Activated CD8-positive, alpha-beta T cell treated with anti-CD3 and anti-CD28 coated beads, Interleukin-2, amount 10 ng/mL, durations not matched to agents 7 days and 5 days (primary cell): ENCODE measurements at places on chromosomes 2 and 18.

GRCh38 chr2:28365158-28365557 lies 27.5 kb upstream of the FOSL2 start:
- DNase-seq: no peak

DNA sequence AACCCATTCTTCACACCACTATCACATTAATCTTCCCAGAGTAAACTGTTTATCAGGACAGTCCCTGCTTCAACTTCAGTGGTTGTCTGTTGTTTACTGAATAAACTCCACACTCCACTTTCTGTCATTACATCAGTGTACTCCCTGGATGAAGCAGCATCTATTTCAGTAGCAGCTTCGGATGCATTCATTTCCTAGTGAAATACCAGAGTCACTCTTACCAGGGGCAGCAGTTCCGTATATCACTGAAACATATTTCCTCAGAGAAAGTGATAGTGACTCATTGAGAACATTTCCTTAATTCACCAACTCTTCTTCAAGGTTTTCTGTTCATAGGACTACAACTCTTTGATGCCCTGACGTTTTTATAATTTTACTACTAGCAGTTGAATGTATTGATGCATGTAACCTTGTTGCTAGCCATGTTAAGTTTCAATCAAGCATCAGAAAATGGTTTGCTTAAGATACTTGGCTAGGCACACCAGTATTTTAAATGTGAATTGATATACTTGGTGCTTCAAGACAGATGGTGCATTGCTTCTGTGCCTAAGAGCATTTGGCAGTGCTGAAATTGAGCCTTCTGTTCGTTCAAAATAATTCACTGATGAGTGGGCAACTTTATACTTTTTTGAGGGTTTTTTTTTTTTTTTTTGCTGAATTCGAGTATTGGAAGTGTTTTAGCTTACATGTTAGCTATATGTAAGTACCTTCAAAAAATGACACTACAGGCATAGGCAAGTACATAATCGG lies 92.3 kb downstream of the UBE2E3 start:
- DNase-seq: no peak

GRCh38 chr2:159075727-159076126 lies 107.3 kb downstream of the TANC1 start:
- no peak for DNase-seq

- no peak for DNase-seq
Observed at GRCh38 chr2:8594731-8595427, 87.0 kb upstream of the ID2 start.

DNA sequence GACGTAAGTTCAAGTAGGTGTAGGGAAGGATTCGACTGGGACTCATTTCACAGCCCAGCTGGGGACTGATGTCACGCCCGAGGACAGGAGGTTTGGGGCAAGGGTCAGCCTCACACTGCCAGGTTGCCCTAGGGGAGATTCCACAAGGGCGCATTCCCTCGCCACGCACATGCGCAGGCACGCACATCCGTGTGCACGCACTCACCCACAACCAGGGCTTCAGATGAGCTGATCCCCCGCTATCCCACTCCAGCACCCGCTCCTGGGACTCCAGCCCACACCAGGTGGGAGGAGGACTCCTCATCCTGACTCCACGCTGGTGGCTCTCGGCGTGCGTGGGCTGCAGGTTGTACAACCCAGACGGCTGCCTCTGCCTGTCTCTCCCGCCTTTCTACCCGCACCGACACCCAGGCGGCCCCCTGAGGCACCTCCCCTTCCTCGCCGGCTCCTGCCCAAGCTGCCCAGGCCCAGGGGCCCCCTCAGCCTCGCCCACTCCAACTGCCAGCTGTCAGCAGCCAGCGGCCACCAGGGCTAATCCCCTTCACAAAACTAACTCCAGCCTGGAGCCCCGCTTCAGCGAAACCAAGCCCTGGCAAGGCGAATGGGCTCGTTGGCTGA lies 47.8 kb upstream of the FOSL2 start:
- no peak for DNase-seq

DNA sequence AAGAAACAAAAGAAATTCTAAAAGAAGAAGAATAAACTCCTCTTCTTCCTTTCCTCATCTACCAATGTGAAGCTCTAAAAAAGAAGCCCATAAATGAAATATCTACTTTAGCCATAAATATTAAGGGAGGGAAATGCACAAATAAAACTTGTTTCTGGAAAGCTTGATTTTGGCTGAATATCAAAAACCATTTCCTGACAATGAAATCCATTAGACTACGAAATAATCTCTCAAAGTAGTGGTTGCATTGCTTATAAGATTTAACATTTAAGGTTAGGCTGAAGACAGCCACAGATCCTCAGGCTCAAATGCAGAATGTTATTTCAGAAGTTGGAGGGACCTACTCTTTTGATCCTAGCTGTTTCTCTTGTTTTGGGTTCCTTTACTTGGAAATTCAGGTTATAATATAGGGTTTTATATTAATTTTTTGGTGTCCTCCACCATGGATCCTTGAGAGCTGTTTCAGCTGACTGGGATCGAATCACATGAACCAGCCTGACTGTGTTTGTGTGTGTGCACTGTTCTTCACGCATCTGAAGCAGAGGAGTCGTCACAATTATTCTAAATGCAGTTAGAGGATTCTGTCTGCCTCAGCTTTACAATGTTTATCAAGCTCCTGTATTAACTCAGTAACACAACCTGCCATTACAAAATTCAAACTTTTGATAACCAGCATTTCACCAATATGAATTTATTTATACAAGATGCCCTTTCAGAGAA lies 474.8 kb downstream of the ARHGAP15 start:
- no peak for DNase-seq

- DNase-seq: no peak
Observed at GRCh38 chr2:158088093-158088492, 13.6 kb upstream of the UPP2 start.

DNA sequence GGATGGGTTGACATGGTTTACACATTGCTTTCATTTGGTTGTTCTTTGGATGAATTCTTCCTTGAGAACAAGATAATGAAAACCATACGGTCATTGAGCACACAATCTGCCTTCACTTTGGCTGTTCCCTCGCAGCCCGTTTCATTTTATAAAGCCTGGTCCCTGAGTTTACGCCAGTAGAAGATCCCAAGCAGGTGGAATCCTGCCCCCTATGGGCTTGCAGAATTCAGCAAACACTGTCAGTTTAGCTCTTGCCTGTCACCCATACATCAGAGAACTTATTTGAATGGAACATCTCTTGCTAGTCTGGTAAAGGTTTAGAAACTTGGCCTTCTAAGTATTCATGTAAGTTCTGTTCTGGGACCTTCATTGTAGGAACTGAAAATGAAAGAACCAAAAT lies 666.4 kb upstream of the ZEB2 start:
- no peak for DNase-seq

DNA sequence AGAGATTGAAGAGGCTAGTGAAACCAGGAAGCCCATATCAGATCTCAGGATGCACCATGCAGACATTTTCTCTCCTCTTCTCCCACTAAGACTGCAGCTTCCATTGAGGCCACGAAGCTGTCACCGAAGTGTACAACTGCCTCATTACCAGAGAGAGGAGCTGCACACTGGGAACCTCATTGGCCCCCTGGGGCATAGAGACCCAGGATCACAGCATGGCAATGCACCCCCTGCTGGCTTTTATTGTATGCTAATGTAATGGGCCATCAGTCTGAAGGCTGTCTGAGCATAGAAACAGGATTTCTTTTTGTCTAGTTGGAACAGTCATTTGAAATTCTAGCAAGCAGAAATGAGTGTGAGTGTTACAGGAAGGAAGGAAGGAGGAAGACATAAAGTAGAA lies 861.6 kb upstream of the CELF4 start:
- DNase-seq: no peak

DNA sequence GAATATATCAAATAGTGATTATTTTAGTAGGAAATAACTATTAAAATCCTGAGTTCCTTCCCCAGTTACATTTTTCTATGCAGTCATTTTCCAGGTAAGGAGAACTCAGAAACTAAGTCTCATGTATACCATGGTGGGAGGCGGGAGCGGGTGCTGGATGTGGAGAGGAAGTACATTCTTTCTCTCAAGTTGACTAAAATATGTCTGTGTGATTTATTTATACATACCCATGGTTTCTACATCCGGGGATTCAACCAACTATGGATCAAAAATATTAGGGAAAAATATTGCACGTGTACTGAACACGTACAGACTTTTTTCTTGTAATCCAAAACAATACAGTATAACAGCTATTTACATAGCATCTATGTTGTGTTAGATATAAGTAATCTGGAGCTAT lies 6.8 kb downstream of the ZCCHC2 start:
- DNase-seq: no peak

DNA sequence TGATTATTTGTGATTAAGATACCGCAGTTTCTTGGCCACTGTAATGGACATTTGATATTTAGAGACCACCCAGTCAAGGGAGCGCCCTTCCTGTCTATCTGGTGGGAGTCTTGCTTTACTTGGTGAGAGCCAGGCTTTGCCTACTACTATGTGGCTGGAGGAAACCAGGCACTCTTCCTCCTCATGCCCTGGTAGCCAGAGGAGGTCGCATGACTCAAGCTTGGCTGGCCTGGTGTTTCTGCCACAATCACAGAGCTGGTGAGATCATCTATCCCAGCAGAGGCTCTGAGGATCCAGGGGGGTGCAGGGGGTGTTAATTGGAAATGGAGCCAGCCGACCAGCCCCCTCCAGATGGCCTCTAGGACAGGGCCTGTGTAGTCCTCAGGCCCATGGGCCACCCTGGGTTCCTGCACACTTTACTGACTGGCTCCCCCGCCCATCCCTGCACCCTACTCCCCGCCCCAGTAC lies 46.8 kb upstream of the BIN1 start:
- DNase-seq: no peak

- DNase-seq: peak; percentile 4
Observed at GRCh38 chr2:1515073-1515430, 101.8 kb downstream of the TPO start.

GRCh38 chr2:201118961-201119854 lies 3.2 kb downstream of the CFLAR start:
- peak; percentile 53 for DNase-seq

DNA sequence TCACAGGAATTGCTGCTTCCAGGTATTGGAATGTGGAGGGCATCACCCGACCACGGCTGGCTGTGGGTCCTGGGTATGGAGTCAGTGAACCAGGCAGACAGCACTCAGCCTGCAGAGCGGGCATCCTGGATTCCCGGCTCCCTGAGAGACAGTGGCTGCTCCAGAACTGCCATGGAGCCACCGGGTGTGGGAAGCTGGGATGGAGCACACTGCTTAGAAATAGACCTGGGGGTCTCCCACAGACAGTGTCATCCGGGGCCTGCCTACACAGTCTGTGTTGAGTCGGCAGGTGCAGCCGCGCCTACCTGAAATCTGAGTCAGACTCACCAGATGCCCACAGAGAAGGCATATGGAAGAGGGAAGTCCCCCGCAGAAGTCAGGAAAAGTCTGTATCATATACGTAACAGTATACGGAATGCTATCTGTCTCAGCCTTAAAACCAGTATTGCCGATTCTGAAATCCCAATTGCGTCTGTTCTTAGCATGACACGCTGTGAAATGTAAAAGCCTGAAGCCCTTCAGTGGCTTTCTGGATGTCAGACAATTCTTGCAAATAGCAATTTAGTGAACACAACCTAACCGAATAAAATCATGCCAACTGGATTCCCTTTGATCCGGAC lies 509.7 kb upstream of the MYT1L start:
- DNase-seq: no peak

DNA sequence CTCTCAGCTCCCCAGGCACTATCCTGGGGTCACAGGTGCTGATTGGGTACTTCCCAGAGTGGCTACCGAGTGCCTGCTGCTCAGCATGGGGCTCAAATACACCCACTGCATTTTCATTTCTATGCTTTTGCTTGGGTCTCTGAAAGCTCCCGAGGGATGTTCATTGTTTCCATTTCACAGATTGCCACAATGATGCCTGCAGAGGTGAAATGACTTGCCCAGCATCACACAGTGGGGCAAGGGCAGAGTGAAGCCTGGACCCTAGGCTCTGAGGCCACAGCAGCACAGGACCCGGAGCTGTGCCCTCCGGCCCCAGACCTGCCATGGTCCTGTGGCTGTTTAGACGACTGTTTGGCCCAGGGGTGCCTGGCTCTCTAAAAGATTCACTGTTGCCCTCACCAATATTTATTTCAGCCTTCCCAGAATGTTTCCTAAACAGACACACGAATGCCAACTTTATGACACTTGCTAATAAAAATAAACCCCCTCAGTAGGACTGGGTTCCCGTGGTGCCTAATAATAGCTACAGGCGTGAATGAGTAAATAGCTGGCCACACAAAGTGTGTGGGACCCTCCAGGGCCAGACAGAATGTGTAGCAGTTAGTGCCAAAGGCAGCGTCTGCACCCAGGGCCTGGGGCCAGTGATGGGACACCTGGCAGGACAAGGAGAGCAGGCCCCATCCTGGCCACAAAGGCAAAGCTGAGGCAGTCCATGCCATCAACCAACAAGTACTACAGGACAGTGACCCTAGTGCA lies 11.5 kb upstream of the ST8SIA5 start:
- DNase-seq: no peak

- no peak for DNase-seq
Observed at GRCh38 chr2:185608799-185609198, 129.8 kb upstream of the FSIP2 start.

GRCh38 chr2:166632616-166633015 lies 138.6 kb upstream of the SCN7A start:
- no peak for DNase-seq

- DNase-seq: peak; percentile 62
Observed at GRCh38 chr2:127080226-127080937, 26.6 kb downstream of the BIN1 start.

- no peak for DNase-seq
Observed at GRCh38 chr2:45746888-45747287, 95.4 kb downstream of the PRKCE start.

- DNase-seq: no peak
Observed at GRCh38 chr2:54473851-54474250, 17.7 kb downstream of the SPTBN1 start.

DNA sequence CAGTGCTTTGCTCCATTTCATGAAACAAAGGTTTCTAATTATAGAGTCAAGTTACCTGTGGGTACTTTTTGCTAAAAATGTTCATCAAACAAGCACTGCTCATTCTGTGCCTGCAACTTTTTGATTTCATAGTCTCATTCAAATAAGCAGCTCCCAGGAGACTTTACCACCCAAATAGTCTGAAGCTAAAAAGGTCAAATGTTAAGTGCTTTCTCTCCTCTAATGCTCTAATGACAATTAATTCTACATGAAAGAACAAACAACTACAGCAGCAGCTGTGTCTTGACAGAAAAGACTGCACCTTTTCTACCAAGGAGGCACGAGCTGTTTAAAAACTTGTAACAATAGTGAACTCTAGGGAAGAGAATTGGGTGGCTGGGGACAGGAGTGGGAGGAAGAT lies 65.3 kb downstream of the CCDC93 start:
- no peak for DNase-seq

DNA sequence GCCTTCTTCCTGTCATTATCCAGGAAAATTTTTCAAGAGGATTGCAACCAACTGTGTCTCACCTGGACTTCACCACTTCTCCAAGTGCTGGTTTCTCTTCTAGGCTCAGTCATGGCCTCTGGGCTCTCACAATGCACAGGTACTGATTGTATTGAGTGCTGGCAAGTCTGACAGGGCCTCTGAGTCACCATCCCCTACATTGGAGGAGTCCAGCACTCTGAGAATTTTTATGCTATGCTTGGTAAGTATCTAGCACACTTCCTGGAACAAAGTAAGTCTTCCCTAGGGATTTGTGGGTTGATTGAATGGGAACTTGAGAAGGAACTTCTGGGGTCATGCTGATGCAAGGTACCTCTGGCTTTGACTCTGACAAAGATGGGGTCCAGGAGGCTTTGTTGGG lies 147.2 kb upstream of the CELF4 start:
- no peak for DNase-seq
